ENCODE measurements at places on chromosomes 4 and X.
A peak's percentile ranks its signal among the peaks of the same experiment; 100 is the strongest.

GRCh38 chr4:26367811-26368210 lies 47.0 kb downstream of the RBPJ start:
- no peak for DNase-seq

- no peak for DNase-seq
These were observed 16.1 kb downstream of the LRP2BP start for GRCh38 chr4:185379326-185380295.

GRCh38 chr4:144202081-144202480 lies 61.6 kb upstream of the GYPA start:
- no peak for DNase-seq

DNA sequence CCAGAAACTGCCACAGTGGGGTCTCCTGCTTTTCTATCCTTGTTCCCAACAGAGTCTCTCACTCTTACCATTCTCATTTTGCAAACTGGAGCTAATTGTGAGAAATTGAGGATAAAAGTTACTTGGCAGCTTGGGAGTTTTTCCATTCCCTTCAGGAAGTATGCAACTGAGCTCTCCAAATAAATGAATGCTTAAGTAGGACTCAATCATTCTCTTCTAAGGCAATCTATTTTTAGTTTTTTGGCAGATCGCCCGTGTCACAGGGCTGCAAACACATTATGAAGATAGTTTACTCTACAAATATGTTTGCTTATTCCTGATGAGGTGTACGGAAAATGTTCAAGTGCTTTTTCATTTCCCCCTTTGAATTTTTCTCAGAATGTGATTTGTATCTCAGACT lies 5.3 kb downstream of the ASB11 start:
- no peak for DNase-seq

- DNase-seq, result no peak
These were observed 392.3 kb downstream of the PACRGL start for GRCh38 chr4:21092531-21092930.

DNA sequence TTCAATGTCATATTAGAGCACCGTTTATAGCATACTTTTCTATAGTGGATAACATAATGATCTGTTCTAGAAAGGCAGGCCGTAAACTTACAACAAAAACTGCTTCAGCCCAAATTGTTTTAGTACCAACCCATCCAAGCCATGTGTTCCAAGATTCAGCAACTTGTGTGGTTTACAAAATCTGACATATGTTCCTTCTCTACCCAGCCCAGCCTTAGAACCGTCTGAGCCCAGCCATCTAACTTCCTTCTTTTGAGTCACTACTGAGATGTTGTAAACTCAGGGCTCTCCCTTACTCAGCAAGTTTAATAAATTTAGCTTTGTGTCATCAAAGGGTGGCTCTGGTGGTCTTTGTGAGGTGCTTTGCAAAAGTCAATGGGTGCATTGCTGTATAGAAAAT lies 32.4 kb upstream of the REPS2 start:
- DNase-seq, result peak; percentile 79

GRCh38 chr4:160386846-160387245 lies 1284.0 kb downstream of the RAPGEF2 start:
- no peak for DNase-seq

GRCh38 chr4:151887816-151888180 lies 127.0 kb upstream of the GATB start:
- no peak for DNase-seq

GRCh38 chr4:169024762-169025161 lies 14.7 kb upstream of the CBR4 start:
- DNase-seq, result peak; percentile 11

GRCh38 chr4:37490391-37491347 lies 195.5 kb downstream of the RELL1 start:
- no peak for DNase-seq

- DNase-seq, result no peak
These were observed 9.9 kb downstream of the ARHGAP36 start for GRCh38 chrX:131067846-131068745.

DNA sequence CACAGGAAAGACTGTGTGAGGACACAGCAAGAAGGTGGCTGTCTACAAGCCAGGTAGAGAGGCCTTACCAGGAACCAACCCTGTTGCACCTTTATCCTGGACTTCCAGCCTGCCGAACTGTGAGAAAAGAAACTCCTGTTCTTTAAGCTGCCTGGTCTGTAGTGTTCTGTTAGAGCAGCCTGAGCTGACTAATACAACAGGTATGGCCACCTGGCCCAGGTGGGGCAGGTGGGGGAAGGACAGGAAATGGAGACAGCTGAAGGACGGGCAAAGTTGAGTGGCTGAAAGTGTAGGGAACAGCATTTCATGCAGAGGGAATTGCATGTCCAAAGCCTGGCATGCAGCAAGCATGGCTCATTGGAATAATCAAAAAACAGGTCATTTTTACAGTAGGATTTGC lies 35.1 kb downstream of the CYTL1 start:
- no peak for DNase-seq

Data from inflammatory macrophage treated with lipopolysaccharide for 4 hours (primary cell).